ENCODE measurements at places on chromosomes 1 and 21.

GRCh38 chr1:94858276-94858675 lies 38.1 kb downstream of the SLC44A3 start:
- DNase-seq, result no peak

- no peak for DNase-seq
Measured at GRCh38 chr1:179938752-179939151, 15.9 kb upstream of the CEP350 start.

- no peak for DNase-seq
Measured at GRCh38 chr1:94428441-94428840, 10.3 kb downstream of the ABCD3 start.

DNA sequence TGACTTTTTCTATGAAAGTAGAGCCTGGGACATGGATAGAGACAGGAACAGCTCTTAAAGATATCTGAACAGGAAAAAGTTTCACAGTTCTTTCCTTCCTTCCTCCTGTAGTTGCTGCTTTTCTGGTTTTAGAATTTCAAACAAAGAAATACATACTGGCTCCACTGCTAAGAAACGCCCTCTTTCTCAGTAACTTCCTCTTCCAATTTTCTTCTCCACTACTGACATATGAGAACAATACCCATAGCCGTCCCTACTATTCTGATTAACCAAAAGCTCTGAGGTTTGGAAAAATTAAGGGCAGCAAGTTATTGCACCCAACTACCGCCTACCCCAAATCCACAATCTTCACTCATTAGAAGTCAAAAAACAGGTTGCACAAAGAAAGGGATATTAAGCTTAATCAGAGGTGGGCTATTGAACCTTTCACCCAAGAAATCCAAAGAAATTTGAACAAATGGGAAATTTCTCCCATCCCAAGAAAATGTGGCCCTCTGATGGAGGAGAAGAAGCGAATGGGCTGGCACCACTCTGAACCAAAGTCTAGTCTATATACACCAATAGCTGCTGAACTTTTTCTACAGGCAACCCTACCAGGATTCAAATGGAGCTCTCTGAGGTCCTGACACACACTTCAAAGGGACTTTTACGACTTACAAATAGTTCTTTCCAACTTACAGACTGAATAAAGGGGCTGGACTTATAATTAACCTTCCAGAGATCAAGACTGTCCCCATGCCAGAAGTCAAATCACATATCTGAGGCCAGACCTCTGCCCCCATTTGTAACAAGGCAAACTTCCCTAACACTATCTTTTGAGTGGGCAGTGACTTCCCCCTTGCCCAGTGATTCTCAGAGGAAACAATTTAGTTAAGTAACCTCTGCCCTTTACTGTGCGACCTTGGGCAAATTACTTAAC lies 1.7 kb downstream of the WASF2 start:
- DNase-seq, result no peak

DNA sequence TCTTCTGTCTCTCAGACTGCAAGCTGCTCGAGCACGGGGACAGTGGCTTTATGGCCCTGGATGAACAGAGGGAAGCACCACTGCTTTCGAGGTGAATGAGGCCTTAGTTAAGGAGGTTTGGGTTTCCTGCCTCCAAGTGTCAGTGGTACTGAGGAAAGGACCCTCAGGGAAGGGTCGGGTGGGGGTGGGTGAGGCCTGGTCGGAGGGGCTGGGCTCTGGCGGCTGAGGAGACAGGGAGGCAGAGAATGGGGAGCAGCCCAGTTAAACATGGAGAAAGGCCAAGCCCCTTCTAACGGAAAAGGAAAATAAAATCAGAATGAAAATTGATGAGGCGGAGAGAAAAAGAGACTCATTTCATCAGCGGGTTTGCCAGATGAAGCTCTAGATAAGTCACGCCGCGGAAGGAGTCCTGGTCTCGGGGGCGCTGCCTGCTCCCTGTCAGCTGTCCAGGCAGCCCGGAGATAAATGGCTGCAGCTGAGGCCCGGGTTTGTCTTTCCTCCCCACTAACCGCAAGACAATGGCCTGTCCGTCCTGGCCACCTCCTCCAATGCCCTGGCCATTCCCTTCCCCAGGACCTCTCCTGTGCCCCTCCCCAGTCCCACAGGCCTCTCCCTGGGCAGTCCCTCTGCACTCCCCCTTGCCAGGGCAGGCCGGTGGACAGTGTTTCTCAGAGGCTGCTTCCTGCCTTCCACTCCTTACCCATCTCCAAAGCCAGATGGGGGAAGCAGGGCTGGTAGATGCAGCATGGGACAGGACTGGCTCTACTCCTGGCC lies 55.2 kb downstream of the LRRN2 start:
- DNase-seq, result no peak

- DNase-seq, result no peak
Measured at GRCh38 chr1:156368889-156369684, at the start of gene RHBG. RHBG (plus strand) TSS chr1:156369211; CDS start chr1:156369250, 39 bp downstream.

DNA sequence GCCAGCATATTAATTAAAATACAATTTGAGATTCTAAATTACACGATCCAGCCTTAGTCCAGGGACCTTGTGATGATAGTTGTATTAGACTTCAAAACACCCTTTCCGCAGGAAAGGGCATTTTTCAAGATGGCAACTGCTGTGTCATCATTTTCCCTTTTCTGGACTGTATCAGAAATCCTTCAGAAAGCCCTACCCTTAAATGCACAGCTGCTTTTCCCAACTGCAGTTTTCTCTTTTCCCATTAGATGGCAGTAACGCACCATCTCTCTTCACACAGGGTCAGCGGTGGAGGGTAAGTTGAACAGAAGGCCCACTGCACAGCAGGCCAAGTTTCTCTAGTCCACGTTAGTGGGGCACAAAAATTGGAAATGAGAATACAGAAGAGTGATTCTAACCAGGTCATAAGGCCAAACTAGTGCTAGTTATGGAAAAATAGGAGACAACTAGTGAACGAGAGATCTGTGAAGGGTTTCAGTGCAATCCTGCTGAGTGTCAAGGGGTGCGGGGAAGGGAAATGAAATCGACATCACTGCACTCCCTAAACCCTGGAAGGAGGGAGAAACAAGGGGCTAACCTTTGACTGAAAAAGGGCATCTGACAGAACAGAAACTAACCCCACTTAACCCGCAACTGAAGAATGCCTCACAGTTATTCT lies 22.1 kb upstream of the TDRD10 start:
- peak; percentile 54 for DNase-seq

DNA sequence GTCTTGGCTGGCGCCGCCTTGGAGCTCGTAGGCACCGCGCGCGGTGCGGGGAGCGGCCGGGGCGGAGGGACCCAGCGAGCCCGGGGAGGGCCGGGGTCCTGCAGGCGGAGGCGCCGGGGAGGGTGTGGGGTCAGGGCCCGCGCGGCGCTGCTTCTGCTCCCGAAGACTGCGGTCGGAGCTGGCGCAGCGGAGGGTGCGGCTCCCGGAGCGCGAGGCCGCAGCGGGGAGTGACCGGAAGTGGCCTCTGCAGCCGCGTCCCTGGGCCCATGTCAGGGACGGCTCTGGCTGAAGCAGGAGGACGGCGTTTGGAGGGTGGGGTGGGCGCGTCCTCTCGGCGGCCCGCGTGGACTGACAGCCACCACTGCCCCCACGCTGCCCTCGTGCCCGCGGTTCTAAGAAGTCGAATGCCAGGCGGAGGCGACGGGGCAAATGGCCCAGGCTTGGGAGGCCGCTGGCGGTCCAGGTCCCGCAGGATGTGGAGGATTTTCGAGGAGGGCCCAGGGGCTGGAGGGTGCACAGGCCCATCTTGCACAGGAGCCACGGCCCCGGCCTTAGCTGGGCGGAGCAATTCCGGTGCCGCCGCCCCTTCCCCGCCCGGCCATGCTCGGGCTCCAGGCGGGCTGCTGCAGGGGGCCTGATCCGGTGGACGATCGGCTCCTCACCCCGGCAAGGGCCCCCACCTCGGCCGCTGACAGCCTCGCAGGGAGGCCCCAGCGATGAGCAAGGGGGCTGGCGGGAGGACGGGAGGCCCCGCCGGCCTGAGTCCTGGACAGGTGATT lies 7.7 kb upstream of the ZNF669 start:
- DNase-seq, result no peak

DNA sequence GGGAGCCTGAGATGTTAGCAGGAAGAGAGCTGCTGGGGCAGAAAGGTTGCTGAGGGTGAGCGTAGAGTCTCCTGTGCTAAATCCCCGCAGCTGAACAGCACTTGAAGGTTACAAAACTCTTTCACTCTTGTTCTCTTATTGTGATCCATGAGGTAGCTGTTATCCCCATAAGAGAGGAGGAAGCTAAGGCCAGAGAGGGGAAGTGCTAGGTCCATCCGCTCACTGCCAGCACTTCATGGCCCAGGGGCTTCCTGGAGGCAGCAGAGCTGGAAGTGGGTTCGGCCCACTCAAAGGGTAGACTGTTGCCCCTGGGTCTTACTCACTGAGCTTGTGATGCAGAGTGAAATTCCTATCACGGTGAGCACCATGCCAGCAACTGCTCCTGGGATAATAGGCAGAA lies 5.6 kb downstream of the TMEM234 start:
- no peak for DNase-seq

DNA sequence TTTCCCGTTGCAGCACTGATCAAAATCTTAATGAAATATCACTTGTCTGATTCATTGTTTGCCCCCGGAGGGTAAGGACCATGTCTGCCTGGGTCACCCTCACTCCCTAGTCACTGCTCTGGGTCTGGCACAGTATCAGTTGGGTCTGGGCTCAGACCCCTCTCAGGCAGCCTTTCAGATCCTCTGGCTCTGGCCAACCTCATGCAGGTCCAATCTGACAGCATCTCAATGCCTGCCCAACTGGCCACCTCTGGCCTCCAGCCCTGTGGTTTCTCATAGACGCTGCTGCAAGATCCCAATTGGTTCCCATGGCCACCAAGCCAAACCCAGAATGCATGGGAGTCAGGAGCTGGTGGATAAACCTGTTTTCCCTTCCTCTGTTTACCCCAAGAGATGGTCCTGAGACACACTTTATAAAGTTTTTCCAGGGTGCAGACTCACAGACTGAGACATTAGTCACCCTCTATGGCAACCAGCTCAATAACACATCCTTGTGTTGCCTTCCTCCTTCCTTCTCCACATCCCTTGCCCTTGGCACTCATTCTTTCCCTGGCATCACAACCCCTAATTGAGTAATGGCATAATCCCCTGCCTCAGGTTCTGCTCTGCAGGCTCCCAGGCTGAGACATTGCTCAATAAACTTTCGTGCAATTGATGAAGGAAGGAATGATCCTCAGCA lies 199.2 kb downstream of the GRIK3 start:
- DNase-seq, result no peak

- no peak for DNase-seq
Measured at GRCh38 chr1:12552951-12553921, 64.8 kb downstream of the DHRS3 start.

DNA sequence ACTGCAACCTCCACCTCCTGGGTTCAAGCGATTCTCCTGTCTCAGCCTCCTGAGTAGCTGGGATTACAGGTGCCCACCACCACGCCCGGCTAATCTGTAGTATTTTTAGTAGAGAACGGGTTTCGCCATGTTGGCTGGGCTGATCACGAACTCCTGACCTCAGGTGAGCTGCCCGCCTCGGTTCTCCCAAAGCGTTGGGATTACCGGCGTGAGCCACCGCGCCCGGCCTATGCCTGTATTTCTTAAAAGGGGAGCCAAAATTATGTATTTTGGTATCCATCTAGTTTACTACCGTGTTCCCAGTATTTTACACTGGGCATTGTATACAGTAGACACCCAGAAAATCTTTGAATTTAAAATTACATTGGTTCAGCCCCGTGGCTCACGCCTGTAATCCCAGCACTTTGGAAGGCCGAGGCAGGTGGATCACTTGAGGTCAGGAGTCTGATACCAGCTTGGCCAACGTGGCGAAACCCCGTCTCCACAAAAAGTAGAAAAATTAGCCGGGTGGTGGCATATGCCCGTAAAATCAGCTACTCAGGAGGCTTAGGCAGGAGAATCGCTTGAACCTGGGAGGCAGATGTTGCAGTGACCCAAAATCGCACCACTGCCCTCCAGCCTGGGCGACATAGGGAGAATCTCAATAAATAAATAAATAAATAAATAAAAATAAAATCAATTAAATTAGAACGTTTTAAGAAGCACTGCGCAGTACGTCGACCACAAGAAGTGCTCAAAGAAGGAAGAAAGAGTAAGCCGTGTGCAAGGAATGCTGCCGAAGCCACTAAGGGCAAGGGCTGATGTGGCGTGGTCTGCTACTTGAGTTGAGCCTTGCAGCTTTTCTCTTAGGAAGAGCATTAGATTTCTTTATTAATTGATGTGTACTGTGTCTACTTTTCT lies 1.5 kb upstream of the THRAP3 start:
- DNase-seq, result no peak

DNA sequence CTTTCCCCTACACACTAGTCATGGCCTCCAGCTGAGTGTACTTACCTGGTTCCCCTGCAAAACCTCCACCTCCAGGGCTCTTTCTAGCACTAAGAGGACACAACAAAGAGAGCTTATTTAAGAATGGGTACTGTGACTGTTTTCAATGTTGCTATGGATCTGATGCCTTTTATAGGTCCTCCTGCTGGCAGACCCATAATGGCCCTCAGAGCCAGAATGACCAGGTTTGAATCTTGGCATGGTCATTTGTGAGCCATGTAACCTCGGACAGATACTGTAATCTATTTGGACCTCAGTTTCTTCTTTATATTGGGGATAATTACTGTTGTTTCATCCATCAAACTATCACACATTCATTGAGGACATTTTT lies 137.6 kb upstream of the USP24 start:
- DNase-seq, result no peak

GRCh38 chr1:112445596-112445995 lies 49.6 kb downstream of the CTTNBP2NL start:
- DNase-seq, result no peak

DNA sequence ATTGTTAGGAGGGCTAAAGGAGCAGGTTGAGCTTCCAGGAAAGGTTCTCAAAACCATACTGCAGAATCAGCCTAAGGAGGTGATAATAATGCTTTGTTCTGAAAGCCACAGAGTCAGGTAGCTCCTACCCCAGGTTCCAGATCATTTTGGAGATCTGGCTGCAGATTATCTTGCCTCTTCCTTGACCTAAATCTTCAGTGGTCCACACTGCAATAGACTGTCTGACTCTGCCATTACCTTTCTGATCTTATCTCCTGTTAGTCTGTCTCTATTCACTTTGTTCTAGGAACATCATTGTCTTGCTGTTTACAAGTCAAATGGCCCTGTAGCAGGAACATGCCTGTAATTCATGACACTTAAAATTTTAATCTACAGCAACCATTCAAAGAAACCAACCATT lies 73.0 kb downstream of the HS2ST1 start:
- no peak for DNase-seq

DNA sequence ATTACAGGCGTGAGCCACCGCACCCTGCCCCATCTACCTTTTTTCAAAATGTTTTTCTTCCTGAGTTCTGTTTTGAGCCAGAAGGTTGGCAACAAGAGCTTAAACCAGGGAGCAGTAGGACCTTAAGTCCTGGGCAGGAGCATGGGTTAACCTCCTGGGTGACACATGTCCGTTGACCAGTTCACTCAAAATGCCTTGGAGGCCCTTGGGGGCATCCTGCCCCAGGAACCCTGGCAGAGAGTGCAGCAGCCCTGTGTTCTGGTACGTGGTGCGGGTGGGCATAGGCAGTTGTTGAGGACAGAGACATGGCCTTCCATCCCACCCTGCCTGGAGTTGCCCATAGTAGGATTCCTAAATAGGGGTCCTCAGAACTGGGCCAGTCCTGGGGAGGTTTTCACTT lies 11.6 kb downstream of the H6PD start:
- no peak for DNase-seq

Data from effector CD4-positive, alpha-beta T cell (primary cell).